Ammon's horn (tissue), 1 donor: ENCODE measurements at places on chromosomes 2 and 18.

- no peak for DNase-seq
These were observed 59.5 kb downstream of the TMEM131 start for GRCh38 chr2:97936199-97936598.

DNA sequence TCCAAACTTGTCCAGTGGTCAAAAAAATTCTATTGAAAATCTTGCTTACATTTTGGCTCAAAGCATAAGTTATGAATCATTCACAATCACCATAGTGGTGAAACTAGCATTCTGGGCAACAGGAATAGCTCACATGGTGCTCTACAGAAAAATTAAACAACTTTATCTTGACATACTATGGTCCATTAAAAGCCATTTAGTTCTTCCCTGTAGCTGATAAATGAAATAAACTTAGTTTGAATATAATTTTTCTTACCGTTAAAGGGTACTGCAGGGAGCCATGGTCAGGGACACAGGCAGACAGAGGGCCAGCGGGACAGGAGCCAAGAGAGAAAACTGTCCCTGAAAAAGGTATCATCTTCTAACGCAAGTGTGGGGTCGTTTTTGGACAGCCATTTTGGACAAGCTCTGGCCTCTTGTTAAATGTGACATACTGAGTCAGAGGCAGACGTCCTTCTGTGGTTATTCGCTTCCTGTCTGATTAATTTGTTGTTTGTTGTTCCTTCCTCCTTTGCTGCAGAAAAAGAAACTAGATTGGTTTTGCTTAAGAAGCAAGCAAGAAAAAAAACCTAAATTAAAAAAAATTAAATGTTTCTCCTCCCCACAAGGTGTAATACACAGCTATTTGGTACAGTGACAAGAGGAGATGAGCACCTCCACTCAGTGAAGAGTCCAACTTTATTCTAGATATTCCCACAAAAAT lies at the start of gene WIPF1:
Gene WIPF1 (minus strand): TSS at position 460 of the 703 bp plus-strand sequence. CDS start 12,231 bp downstream, outside the sequence.
- DNase-seq = peak; percentile 50

DNA sequence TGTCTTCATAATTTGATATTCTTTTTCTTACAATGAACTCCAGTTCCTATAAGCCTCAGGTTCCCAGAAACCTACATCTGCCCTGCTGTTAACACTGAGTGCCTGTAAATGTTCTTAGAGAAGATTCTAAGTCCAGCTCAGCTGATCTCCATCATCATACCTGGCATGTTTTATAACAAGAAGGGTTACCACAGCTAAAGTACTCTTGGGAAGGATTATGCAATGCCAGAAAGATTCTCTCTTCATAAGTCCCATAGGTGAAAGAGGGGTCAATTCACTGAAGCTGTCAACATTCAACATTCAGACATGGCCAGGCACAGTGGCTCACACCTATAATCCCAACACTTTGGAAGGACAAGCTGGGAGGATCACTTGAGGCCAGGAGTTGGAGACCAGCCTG lies 31.3 kb upstream of the PTPN4 start:
- no peak for DNase-seq

GRCh38 chr2:208179028-208179609 lies 10.7 kb downstream of the C2orf80 start:
- DNase-seq = no peak

DNA sequence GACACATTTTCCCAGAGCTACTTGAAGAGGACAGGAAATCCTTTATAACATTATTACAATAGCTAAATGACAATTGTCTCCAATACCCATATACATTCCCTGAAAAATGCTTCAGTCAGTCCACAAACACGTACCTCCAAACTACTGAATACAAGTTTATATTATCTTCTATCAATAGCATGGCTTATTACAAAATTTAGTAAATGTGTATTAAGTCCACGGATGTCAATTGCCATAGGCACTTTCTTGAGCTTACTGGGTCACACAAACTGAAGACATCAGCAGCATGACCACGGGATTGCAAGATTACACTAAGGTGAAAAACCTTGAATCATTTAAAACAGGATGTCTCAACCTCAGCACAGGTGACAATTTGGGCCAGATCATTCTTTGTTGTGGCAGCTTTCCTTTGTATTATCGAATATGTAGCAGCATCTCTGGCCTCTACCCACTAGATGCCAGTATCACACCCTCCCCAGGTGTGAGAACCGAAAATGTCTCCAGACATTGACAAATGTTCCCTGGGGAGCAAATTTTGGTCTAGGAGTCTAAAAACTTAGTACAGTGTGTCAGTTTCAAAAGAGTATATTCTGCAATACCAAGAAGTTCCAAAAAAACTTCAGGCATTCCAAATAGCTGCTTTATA lies 1.4 kb downstream of the MBD2 start:
- no peak for DNase-seq
